Ascending aorta (tissue), 2 donors: ENCODE measurements at places on chromosomes 1 and 21. TPM values are rescaled to one million over a fixed set of nuclear protein-coding genes. Genes with fewer than 3 reads are reported as not detected.

The PLD5 gene
- total RNA-seq, result 6.6 TPM

The ZNF695 gene
- total RNA-seq, result not detected

The CFAP107 gene
- total RNA-seq, result not detected

The GPR25 gene
- not detected for total RNA-seq

The CFHR3 gene
- total RNA-seq, result not detected

The RASAL2 gene
- total RNA-seq, result 57.5 TPM

The DDAH1 gene
- 8.5 TPM for total RNA-seq

The CNR2 gene
- not detected for total RNA-seq

The REG4 gene
- total RNA-seq, result not detected

The TMEM61 gene
- total RNA-seq, result not detected

The ADAMTS4 gene
- 109 TPM for total RNA-seq

The AVPR1B gene
- total RNA-seq, result not detected

The HSF2BP gene
- total RNA-seq, result 0.75 TPM

The ACKR1 gene
- 642 TPM for total RNA-seq

The CFH gene
- total RNA-seq, result 108 TPM

The DNAJC28 gene
- 1.5 TPM for total RNA-seq

The C4BPA gene
- not detected for total RNA-seq

The LRRC8B gene
- total RNA-seq, result 4.2 TPM

The PDPN gene
- total RNA-seq, result 8.5 TPM

The ADORA1 gene
- total RNA-seq, result 2.0 TPM

The WNT2B gene
- total RNA-seq, result 4.8 TPM

The LGR6 gene
- total RNA-seq, result 26.0 TPM

The CD58 gene
- total RNA-seq, result 50.7 TPM

The SPATA45 gene
- not detected for total RNA-seq

The OLIG1 gene
- total RNA-seq, result not detected

The LCE6A gene
- not detected for total RNA-seq

The TFF1 gene
- total RNA-seq, result not detected

The YBEY gene
- total RNA-seq, result 0.53 TPM

The FABP3 gene
- 24.2 TPM for total RNA-seq

The HPCAL4 gene
- total RNA-seq, result not detected

The ZNF683 gene
- not detected for total RNA-seq

The CD1C gene
- not detected for total RNA-seq

The CELA2B gene
- not detected for total RNA-seq

The SPATA1 gene
- total RNA-seq, result not detected

The FALEC gene
- not detected for total RNA-seq

The RHBG gene
- total RNA-seq, result not detected

The CFHR2 gene
- total RNA-seq, result not detected

The ADGRB2 gene
- 1.9 TPM for total RNA-seq

The FCN3 gene
- total RNA-seq, result 13.2 TPM

The E2F2 gene
- total RNA-seq, result not detected

The PDE9A gene
- total RNA-seq, result 2.2 TPM

The SNX7 gene
- 6.2 TPM for total RNA-seq

The SLX9 gene
- 0.75 TPM for total RNA-seq

The EPHA10 gene
- 0.11 TPM for total RNA-seq

The RGS8 gene
- total RNA-seq, result not detected

The TUFT1 gene
- total RNA-seq, result 2.3 TPM

The OXCT2 gene
- total RNA-seq, result not detected

The LCE2A gene
- not detected for total RNA-seq

The KCNJ9 gene
- total RNA-seq, result 1.2 TPM

The TMEM53 gene
- 9.2 TPM for total RNA-seq

The KRTAP22-2 gene
- not detected for total RNA-seq

The RGS1 gene
- 13.0 TPM for total RNA-seq
